NCI-H1417 treated with DMSO at 0.1 percent for 48 hours (cell line): ENCODE measurements at places on chromosomes 5 and 9.

DNA sequence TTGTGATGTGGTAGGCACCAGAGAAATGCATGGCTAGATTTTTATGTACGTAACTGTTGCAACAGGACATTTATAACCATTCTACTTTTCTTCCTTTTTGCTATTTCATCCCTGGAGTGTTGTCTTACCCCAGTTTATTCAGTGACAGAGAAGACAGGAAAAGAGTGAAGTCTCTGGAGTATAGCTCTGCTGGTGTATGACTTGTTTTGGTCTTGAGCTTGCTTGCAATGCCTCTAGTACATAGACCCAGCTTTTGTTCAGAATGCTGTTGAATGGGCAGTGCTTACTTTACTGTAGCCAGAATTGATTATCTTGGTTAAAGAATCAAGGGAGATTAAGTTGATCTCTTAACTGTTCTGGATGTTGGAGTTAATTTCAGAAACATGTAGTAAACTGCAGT, 94.3 kb downstream of the PBX3 start:
- no peak for DNase-seq

DNA sequence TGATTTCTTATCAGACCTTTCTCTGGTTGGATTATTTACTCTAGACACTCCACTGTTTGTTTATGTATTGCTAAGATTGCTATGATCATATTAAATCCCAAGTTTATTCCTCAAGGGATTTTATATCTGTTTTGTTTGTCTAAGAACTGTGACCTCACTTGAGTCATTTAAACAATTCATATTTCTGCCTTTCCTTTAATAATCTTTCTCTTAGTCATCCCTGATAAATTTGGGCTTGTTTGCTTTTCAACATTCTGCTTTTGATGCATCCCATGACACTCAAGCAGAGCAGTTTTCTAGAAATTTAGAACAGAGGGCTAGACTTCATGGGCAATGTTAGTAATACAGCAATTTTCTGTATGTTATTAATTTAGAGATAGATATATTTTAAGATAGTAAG, 231.6 kb upstream of the TNC start:
- no peak for DNase-seq

GRCh38 chr5:103498800-103499551, 63.6 kb downstream of the NUDT12 start:
- no peak for DNase-seq

- DNase-seq: no peak
Observed at GRCh38 chr9:123081824-123082223, 48.4 kb downstream of the GPR21 start.

- no peak for DNase-seq
Observed at GRCh38 chr9:137965177-137965795, 87.7 kb downstream of the CACNA1B start.

DNA sequence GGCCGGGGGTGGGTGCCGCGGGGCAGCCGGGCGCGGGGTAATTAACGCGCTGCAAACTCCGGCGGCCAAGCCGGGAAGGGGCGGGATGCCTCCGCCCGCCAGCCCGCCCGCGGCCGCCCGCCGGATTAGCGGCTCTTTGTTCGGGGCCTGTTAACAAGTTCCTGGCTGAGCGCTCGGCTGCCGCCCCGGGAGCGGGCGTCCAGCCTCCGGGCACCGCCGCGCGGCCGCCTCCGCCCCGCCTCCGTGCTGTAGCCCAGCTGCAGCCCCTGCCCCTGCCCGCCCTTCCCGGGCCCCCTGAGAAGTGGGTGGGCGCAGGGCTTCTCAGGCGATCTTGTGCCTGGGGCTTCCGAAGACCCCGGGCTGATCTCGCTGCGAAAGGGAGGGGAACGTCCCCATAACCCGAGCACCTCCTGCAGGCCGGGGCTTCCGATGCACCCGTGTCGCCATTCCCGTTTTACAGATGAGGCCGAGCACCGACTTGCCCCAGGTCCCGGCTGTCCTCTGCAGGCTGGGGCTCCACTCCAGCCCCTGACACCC, 7.5 kb downstream of the UNC5A start:
- no peak for DNase-seq

DNA sequence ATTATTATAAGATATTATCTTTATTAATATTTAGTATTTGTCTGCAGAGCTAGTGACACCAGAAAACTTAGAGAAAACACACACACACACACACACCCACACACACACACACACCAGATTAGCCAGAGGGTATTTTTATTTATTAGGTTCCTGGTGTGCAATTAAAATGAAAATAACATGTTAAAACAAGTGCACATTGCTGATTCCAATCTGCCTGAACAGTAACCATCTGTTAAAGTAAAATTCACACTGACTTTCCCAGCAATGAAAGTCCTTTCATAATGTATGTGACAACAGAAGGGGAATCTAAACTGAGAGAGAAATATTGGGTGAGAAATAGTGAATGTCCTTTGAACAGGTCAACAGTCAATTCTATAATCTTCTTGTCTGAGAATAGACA, 2323.5 kb upstream of the ACO1 start:
- no peak for DNase-seq

DNA sequence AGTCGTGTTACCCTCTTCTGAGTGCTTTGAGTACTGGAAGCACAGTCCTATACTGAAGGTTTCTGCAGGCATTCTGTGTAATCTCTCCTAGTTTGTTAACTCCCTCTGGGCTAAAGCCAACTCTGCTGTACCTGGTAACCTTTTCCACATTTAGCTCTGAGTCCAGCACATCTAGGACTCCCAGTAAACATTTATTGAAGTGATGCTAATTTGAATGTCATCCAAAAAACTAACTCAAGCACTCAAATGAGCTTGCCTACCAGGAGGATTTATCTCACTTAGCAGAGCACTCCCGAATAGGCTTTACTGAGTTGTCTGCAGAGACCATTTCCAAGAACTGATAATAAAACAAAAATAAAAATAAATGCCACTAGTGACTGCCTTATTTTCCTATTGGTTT, 79.5 kb upstream of the NFIB start:
- no peak for DNase-seq

- no peak for DNase-seq
Observed at GRCh38 chr9:26682796-26683496, 209.7 kb downstream of the CAAP1 start.

DNA sequence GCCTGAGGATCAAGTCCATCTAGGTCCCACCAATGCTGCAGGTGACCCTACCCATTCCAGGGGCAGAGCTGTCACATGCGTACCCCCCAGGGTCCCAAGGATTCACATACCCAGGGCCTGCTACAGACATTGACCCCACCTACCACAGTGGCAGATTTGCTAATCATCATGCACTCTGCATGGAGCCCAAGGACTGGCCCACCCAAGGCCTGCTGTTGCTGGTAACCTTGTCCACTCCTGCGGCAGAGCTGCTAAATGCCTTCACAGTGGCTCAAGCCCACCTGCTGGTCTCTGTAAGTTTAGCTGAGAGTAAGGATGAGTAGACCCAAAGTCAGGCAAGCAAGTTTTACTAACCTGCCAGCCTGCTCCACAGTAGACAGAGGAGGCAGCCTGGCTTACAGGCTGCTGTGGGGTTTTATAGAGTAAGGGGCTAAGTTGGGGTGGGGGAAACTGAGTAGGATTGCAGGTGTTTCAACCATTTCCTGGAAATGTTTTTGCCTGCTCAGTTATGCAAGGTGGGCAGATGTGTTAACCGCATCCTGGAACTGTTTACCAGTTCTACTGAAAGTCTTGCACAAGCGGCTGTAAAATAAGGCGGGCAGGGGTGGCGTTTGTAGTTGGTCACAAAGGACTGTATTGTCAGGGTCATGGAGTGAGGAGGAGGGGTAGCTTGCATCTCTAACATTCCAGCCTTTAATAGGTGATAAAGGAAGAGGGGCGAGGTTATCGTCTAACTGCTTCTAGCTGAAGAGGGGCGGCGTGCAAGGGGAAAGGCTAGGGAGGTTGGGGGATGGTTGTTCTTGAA, 2163.5 kb upstream of the WWC1 start:
- DNase-seq: no peak

GRCh38 chr5:113503146-113503545, 10.3 kb upstream of the YTHDC2 start:
- DNase-seq: no peak

- DNase-seq: no peak
Observed at GRCh38 chr9:33024126-33024965, 727 bp upstream of the DNAJA1 start.

DNA sequence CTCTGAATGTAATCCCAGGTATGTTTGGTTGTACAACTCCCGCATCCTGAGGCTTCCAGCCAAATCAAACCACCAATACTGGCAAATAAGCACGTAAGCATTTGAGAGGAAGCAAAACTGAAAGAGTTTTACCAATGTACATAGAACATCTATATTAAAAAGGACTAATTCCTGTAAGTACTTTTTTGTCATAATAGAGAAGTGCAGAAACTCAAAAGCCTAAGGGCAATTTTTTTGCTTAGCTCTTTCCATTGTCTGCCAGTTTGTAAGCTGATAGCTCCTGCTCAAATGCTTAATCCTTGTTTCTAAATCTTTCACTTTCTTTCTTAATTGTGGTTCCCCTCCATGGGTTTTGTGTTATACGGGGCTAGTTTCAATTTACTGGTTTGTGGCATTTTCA, 1151.8 kb downstream of the CDH12 start:
- DNase-seq: no peak

DNA sequence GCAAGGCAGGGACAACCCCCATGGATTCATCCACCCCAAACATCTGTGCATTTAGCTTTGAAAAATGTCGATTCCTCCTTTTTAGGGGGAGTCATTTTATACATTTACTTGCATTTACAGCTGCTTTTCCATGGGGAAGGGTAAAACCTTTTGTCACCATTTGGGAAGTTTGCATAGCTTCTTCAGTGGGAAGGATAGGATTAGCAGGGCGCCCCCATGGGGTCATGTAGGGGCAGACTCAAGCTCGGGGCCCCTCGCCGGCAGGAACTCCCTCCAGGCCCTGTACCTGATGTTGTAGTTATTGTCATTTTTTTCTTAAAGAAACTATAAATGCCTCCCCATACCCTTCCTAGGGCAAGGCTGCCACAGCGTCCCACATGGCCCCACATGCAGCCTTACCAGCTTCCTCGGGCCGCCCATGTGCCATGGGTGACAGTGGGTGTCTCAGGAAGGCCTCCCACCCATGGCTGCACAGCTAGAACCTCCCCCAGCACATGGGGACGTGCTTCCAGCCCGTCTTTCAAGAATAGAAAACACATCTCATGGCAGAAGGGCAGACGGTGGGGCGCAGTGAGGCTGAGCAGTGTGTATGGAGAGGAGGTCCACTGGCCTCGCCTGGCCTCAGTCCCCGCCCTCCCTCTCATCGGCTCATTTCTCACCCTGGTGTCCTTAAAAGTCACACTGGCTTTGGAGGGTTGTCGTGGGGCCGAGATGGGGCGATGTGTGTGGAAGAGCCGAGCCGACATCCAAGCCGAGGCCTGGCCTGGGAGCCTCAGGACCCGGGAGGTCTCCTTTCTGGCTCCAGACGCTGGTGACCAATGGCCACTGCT, 76.1 kb upstream of the OTULINL start:
- no peak for DNase-seq

DNA sequence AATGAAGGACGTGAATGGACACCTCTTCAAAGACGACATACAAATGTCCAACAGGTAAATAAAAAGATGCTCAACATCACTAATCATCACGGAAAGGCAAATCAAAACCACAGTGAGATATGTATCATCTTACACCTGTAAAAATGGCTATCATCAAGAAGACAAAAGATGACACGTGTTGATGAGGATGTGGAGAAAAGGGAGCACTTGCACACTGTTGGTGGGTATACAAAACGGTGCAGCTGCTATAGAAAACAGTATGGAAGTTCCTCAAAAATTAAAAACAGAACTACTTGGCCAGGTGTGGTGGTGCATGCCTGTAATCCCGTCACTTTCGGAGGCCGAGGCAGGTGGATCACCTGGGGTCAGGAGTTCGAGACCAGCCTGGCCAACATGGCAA, 47.9 kb downstream of the STK10 start:
- no peak for DNase-seq

DNA sequence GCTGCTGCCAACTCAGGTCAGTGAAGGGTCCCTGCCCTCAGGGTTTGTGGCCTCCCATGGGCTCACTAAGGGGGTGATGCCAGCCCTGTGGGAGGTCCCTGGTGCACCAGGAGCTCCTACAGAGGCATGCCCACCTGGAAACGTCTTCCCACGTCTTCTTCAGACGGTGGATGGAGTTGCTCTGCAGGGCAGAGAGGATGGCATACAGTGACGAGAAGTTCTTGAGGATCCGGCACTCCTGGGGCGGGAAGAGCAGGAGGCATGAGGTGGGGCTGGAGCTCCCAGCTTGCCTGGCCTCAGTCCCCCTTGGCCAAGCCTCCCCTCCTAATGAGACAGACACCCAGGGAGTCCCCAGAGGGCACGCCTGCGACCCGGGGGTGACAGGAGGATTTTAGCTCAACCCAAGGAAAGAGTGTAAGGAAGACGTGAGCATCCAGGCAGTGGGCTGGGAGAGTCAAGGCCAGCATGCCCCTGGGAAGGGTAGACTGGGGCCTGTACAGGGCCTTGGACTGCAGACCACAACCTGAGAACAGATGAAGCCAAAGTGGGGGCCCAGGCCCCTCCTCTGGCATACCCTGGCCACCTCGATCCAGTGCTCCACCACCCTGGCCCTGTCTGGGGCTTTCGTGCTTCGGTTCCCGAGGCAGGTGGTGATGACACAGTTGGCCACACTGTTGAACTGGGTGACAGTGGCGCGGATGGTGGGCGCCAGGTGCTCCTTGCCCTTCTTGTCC, 14.4 kb downstream of the RALGDS start:
- DNase-seq: no peak

- DNase-seq: no peak
Observed at GRCh38 chr9:38154501-38155421, 85.7 kb upstream of the SHB start.

DNA sequence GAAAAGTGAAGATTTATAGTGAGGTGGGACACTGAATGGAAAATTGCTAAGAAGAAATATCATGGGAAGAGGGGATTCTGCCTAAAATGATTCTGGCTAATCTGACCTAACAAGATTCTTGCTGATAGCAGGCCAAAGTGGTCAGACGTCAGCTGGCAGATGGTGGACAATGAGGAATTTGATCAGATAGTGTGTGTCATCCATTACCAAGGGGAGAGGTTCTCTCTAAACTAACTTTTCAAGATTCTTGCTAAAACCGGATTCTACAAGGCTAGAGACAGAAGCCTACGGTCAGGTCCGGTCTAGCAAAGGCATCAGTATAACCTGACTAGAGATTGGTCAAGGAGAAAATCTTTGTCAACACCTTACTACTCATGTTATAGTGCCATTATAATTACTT, 306.0 kb downstream of the ZNF608 start:
- no peak for DNase-seq

DNA sequence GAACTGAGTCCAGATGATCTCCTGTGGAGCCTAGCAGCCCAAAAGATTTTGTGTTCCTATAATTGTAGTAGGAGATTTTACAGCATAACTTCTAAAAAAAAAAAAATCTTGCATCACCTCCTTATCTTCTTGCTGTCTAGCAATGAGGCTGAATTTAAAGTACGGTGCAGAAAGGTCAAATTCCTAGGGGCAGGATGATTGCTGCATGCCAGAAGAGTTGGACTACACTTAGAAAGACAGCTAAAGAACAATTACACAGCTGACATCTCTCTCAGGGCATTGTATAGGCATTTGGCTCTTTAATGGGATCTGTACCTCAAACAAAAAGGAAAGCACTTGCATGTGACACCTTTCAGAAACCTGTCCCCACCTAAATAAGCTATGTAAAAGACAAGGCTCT, 443.2 kb downstream of the HCN1 start:
- no peak for DNase-seq
